ENCODE measurements at places on chromosomes 13 and 19.

DNA sequence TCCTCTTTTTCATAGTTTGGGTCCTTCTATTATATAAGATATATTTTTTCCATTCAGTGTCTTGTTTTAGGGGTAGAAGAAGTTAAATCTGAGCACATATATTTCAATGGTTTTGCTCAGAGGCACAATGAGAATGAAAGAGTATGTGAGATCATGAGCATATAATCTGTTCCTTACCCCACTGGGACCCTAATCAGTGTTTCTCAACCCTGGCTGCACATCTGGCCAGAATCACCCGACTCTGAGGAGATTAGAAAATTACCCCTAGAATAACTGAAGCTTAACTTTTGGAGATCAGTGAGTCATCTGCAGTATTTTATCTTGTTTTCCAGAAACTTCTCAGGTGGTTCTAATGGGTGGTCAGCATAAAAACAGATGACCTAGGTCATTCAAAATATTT lies 782 bp downstream of the CYSLTR2 start:
- DNase-seq: no peak

DNA sequence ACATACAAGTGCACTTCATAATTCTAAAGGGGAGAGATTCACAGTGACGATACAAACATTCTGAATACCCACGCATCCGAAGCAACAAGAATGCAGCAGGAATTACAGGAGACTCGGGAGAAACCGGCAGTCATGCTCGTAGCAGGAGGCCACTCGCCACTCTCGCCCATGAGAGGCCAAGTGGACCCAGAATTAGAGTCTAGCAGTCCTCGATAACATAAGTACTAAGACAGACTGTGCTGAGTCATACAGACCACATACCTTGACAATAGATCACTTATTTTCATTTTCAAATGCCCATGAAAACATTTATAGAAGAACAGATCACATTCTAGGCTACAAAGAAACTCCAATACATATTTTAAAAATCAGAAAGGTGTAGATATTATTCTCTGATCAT lies 299.1 kb upstream of the TSHZ3 start:
- no peak for DNase-seq

GRCh38 chr13:45479661-45480060 lies 14.9 kb downstream of the COG3 start:
- no peak for DNase-seq

DNA sequence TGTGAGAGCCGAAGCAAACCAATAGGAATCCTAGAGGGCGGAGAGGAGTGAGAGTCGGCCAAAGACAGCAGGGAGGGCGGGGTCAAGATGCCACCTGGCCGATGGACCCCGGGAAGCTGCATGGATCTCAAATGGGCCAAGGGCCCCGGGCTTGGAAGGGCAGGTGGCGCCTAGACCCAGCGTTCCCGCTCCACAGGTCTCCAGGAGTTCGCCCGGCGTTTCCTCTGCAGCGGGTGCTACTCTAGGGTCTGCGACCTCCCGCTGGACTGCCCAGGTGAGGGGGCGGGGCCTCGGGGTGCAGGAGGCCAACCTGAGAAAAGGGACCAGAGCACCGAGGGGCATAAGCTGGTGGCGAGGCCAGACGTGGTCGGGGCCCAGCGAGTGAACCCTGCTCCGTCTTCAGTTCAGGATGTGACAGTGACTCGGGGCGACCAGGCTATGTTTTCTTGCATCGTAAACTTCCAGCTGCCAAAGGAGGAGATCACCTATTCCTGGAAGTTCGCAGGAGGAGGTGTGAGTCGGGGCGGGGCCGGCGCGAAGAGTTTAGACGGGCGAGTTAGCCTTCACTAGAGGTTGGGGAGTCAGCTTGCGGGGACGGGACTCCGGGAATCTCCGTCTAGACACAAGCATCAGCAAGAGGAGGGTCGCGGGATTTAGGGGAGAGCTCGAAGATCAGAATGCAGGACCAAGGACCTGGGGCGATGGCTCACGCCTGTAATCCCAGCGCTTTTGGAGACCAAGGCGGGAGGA lies 9.9 kb downstream of the SPACA6 start:
- DNase-seq: no peak

DNA sequence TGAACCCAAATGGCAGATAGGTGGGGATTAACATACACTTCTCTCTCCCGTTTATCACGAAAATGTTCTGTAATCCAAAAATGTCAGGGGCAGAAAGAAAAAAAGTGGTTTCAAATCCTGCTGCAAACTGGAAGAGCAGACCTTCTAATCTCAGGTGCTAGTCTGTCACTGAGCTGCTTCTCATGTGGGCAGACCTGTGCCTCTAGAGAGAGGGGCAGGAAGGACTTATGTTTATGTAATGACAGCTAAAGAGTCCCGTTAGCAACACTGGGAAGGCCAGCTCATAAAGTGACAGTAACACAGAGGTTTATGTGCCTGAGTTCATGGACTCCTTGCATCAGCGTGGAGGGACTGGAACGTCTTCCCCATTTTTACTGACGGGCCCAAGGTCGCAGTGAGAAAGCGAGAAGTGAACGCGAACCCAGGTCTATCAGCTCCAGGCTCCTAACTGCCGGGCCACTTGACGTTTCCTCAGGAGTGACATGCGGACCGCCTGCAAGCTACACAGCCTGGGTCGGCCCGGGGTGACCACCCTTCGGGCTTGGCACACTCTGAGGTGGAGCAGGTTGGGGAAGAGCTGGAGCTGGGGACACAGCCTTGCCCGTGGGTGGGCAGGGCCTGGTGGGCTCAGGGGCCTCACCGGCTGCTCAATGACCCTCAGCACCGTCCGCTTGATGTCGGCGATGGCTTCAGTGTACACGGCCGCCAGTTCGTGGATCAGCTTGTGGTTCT lies 9.6 kb upstream of the RSPH6A start:
- DNase-seq: no peak

GRCh38 chr13:32849369-32849768 lies 166.9 kb upstream of the KL start:
- no peak for DNase-seq

DNA sequence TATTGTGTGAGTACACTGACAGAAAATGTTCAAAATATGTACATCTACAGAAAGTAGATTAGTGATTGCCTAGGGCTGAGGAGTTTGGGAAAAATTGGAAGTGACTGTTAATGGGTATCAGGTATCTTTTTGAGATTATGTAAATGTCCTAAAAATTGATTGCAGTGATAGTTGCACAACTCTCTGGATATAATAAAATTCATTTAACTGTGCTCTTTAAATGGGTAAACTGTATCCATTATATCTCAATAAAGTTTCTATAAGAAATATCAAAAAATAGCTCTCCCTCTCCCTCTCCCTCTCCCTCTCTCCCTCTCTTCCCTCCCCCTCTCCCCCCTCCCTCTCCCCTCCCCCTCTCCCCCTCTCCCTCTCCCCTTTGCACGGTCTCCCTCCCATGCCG lies 9.4 kb upstream of the ZNF227 start:
- no peak for DNase-seq

DNA sequence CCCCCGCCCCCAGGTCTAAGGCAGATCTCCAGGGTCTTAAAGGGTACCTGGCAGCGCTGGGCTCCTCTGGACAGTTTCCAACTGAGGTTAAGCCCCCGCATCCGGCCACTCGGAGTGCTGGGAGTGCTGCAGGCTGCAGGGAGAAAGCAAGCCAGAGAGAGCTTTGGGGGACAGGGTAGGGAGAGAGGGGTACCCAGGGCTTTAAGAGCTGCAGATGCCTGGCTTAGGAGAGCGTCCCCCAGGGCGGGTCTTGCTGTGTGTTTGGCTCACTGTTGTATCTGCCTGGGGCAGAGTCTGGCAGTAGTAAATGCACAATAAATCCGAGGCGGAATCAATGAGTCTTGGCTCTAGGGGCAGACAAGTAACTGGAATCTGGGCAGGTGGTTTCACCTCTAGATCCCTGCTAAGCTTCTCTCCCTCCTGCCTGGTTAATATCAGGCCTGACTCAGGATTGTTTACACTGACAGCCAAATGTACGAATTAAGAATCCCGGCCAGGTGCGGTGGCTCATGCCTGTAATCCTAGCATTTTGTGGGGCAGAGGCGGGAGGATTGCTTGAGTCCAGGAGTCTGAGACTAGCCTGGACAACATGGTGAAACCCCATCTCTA lies 798 bp upstream of the COX6B2 start:
- no peak for DNase-seq

- no peak for DNase-seq
These were observed 16.1 kb downstream of the ZNF816 start for GRCh38 chr19:52946322-52947310.

DNA sequence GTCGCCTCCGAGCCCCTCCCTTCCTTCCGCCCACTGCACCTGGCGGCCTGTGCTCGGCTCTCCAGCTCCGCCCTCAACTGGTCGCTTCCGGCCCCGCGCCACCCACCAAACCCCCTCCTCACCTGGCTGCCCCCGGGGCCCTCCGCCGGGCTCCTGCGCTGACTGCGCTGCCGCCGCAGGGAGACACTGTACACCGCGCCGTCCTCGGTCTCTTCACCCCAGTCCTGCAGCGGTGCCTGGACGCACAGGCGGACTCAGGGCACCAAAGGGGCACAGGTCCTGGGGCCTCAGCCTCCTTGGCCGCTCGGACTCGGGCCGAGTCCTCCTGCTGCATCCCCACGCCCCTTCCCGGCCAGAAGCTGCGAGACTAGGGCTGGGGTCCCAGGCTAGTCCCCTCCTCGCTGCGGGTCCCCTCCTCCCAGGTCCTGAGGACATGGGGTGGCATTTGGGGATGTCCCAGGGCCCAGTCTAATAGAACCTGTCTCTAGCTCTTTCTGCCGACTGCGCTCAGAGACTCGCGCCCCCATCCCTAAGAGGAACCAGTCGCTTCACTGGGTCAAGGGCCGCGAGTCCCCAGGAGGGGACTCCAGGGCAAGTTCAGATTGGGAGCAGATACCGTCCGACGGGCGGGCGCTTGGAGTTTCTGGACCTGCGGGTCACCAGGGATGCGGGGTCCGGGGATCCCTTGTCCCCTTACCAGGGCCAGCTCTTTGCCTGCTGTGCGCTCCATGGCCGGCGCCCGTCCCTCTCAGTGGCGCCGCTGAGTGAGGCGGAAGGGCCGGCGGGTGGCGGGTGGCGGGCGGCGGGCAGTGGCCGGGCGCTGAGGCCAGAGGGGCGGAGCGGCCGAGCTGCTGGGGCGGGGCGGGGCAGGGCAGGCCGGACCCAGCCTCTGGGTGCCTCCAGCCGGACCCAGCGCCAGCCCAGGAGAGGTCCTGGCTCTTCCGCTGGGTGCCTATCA lies at the start of gene RGL3:
Gene RGL3, minus strand, starts transcription at position 766 of the 958 bp plus-strand sequence. Its CDS starts 36 bp downstream, at position 730.
- no peak for DNase-seq

DNA sequence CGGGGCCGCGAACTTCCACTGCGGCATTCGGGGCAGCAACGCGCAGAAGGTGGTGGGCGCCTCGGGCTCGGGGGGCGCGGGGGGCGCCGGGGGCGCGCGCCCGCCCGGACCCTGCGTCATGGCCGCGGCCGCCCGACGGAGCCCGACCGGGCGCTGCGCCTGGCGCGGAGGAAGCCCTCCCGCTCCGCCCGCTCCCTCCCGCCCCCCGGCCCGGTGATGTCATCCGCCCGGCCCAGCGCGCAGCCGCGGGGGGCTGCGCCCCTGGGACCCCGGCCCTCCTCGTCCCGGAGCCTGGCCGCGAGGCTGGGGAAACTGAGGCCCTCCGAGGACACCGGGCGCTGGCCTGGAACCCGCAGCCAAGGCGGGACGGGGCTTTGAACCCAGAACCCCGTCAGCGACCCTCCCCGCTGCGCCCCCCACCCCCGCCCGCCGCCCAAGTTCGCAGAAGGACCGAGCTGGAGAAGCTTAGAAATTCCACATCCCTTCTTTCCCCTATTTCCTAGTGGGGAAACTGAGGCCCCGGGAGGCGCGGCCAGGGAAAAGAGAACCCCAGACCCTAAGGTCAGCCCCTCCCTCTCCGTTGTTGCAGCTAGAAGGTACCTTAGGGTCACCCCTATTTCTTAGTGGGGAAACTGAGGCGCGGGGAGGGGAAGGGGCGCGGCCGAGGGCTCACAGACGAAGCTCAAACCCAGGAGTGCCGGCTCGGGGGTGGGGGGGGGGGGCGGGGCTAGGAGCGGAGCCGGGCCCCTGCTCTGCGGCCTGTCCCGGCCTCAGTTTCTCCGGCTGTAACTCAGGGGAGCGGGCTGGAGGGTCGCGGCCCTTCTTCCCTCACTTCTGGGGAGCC lies at the start of gene SHC2:
Gene SHC2, minus strand, starts transcription at position 157 of the 844 bp plus-strand sequence. Its CDS starts 37 bp downstream, at position 120.
- DNase-seq: no peak

DNA sequence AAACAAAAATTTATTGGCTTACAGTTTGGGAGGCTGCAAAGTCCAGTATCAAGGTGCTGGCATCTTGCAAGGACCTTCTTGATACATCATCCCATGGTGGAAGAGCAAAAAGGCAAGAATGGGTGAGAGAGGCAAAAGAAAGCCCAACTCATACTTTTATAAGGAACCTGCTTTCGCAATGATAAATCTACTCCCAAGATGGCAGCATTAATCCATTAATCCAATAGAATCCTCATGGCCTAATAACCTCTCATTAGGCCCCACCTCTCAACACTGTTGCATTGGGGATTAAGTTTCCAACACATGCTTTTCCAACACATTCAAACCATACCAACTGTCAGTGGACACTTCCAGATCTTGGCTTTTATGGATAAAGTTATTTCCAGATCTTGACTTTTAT lies 48.7 kb upstream of the ZNF507 start:
- no peak for DNase-seq

DNA sequence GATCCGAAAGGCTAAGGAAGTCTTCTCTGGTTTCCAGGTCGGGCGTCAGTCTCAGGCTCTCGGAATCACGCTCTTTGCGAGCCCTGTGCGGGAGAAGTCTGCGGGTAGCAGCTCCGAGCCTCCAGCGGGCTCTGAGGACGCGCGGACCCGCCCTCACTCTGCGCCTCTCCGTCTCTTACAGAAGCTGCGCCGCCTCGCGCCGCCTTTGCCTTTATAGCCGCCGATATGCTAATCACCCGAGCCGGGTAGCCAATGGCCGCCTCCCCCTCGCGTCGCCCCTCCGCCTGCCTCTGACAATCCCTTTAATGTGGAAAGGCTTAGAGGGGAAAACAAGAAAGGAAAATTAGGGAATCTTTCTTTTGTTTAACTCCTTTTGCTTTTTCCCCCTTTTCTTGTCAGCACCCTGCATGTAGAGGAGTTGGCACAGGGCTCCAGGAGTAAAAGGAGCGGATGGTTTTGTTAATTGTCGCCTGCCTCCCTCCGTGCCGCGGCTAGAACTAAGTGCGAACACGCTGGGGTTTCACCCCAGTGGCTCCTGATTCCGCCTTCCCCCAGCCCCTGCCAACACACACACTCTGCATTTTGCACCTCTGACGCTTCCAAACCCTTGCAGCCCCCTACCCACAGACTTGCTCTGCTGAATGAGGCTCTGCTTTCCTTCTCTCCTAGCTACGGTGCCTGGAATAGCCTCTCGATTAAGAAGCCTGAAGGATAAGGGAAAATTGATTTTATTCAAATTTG lies at the start of gene PCDH8:
Gene PCDH8, minus strand, starts transcription at position 186 of the 741 bp plus-strand sequence. CDS start 204 bp downstream, outside the sequence.
- peak; percentile 34 for DNase-seq

- DNase-seq: no peak
These were observed 23.7 kb upstream of the MAB21L1 start for GRCh38 chr13:35500144-35500543.

GRCh38 chr19:30423481-30423880 lies 51.3 kb downstream of the ZNF536 start:
- DNase-seq: no peak

- no peak for DNase-seq
These were observed 6.3 kb downstream of the ARHGAP33 start for GRCh38 chr19:35781650-35782049.

- no peak for DNase-seq
These were observed 44.8 kb downstream of the MBNL2 start for GRCh38 chr13:97266772-97267417.
